ENCODE measurements at places on chromosomes 2 and 18.

GRCh38 chr2:126887506-126887905 lies 11.2 kb upstream of the TEX51 start:
- DNase-seq: no peak

GRCh38 chr2:222332116-222332515 lies 33.3 kb upstream of the PAX3 start:
- DNase-seq: no peak

DNA sequence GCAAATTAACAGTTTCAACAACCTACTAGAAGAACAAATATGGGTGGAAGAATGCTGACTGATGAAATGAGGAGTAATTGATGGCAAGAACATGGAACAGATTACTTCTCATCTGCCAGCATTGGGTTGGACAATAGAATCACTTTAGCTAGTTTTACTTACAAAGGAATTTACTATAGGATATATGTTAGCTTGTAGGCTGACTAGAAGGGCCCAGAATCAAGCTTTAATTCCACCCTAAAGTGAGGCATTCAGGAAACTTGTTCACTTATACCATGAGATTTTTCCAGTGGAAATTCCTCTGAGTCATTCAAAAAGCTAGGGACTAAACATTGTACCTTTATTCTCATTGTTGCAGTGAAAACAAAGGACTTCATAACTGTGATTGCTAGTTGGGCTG lies 5.0 kb upstream of the ZSWIM2 start:
- no peak for DNase-seq

DNA sequence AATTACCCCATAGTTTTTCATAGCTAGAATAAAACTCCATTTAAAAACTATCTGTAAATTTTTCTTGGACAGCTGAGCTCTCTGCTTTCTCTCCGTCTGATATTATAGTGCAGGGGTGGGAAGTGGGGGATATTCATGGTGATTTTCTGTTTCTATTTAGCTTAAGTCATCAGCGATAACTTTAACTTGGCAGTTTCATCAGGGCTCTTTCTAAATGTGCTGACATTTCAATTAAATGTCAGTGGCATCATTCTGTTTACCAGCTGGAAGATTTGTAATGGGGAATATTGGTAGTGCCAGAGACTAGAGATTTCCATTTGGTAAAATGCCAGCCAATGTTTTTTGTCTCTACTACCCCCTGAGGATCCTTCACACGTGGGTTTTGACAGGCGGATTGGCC lies 53.5 kb upstream of the CAPN13 start:
- no peak for DNase-seq

DNA sequence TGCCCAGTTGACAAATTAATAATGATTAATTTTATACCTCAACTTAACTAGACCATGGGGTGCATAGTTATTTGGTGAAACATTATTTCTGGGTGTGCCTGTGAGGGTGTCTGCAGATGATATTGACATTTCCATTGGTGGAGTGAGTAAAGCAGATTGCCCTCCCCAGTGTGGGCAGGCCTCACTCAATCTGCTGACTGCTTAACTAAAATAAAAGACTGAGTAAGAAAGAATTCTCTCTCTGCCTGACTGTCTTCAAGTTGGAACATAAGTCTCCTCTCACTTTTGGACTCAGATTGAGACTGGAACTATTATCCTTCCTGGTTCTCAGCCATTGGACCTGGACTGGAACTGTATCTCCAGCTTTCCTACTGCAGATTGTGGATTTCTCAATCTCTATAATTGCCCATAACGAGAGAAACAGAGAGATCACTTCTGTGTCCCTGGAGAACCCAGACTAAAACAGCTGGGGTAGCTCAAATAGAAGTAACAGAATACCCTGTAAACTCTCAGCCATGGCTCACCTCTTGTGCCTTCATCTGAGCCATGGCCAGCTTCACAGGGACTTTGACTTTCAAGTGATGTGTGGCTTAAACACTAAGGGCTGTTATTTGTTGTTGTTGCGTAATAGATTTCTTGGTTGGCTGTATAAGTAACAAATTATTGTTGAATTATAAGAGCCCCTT lies 575.3 kb upstream of the RAB6C start:
- DNase-seq: no peak

DNA sequence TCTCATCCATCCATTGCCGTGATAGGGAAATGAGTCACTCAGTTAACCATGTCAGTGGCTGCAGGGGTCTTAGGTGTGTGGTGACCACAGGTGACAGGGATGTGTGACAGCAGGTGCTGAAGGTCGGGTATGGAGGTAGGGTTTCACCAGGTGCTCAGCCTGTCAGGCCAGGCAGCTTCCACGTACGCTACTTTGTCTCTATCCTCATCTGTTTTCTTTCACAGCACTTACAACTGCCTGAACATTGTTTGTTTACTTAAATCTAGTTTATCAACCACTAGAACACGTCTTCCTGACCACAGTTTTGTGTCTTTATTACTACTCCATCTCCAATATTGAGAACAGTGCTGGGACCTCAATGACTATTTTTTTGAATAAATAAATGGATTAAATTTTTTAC lies 11.4 kb upstream of the UXS1 start:
- no peak for DNase-seq

DNA sequence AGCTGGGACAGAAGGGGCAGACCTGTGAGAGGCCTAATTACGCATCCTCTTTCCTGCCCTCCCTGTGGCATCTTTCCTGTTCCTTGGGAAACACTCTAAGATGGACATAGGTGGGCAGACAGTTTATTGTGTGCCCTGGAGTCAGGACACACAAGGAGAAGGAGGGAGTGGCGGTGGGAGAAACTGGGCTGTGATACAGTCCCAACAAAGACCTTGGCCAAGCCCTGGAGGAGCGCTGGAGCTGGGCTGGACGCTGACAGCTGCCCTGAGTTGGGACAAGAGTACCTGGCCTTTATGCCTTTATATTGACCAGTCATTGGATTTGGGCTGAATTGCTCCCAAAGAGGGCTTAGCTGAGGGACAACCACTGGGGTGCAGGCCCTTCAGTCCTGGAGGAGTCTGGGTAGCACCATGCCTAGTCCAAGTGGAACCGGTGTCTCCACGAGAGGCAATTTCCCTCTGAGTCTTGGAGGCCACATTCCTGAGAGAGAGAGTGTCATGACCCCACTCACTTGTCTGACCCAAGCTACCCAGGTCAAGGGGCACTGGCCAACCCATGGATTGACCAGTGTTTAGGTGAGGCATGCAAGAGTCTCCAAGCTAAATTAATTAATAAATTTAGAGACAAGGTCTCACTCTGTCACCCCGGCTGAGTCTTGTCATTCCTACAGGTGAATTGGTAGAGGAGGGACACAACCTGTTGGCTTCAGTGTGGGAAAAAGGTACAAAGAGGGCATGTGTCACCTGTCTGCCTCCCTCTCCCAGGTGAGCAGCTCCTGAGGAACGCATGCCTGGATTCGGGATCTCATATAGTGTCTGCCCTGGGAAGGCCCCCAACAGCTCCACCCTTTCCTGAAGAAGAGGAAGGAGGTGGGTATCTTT lies 107.1 kb upstream of the ST3GAL5 start:
- no peak for DNase-seq

DNA sequence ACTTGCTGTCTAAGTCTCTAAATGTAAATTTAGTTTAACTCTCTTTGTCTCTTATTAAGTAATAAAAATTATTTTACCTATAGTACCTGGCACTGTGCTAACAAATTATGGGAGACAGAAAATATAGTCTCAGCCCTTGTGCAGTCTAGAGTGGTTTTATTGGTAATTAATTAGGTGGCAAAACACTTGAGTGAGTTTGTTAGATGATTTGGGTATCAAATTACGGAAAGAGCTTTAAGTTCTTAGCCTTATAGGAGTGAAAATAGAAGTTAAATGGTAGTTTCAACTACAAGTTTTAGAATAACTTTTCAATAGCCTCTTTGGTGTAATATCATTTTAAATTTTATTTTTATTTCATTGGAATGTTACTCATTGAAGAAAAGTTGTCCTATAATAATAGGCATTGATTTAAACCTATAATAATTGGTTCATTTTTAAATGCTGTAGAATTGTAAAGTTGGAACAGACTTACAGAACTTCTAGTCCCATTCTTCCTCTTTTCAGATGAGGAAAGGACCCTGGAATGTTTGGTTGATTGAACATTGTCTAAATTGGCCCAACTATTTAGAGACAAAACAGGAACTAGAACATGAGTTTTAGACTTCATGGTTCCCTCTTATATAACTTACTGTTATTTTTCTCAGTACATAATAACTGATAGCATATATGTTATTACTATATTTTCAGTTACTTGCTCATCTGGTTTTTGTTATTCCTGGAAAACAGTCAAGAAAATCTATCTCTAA lies 10.2 kb upstream of the HTR2B start:
- no peak for DNase-seq

- peak; percentile 55 for DNase-seq
These were observed 1.9 kb downstream of the PRSS56 start for GRCh38 chr2:232521959-232522622.

DNA sequence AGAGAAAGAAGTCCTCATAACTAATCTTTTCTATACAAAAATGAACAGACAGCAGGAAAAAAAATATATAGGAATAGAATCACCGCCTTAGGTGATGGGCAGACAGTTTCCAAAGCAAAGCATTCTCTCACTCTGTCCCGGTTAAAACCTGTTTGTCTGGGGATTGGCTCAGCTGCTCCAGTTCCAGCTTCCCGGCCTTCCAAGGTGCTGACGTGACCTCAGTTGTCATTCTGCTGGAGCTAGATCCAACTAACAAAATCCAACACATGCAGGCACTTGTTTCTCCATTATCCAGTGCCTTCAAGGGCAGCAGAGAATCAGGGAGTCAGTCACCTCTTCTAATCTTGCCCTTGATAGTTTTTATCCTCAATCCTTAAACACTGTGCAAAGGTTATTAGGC lies 52.8 kb downstream of the IKZF2 start:
- DNase-seq: no peak

- peak; percentile 80 for DNase-seq
These were observed 10.9 kb downstream of the INPP4A start for GRCh38 chr2:98455494-98455976.

- DNase-seq: no peak
These were observed 211.0 kb downstream of the CYRIA start for GRCh38 chr2:16454621-16455020.

DNA sequence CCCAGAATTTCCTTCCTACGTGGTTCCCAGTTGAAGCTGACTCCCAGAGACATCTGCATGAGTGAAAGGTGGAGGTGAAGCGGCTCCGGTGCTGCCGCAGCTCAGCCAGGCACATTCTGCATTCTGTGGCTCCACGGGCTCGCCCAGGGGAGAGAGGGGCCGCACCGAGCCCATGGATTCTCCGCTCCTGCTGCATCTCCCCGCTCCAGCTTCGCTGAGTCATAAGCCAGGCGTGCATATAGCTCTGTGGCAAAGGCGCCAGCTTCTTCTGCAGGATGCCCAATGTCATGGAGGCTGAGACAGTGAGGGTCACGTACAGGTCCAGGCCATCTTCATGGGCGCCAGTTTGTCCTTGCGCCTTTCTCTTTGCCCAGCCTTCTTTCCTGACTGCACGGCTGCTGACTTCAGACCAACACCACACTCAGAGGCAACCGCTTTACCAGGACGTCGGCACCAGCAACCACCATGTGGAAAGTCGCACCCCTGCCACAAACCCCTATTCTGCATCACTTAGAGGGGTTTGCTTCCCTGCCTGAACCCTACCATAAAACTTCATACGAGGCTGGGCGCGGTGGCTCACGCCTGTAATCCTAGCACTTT lies 215.7 kb downstream of the MGAT5 start:
- DNase-seq: no peak

DNA sequence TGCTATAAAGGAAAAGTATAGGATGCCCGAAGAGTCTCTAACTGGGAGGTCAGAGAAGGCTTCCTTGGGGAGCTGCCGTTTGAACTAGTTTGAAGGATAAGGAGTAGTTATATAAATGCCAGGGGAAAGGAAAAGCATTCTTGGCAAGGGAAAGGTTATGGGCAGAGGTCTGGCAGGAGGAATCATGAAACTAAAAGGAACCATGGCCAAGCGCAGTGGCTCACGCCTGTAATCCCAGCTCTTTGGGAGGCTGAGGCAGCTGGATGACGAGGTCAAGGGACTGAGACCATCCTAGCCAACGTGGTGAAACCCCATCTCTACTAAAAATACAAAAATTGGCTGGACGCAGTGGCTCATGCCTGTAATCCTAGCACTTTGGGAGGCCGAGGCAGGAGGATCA lies 100.6 kb upstream of the MSH2 start:
- DNase-seq: no peak

DNA sequence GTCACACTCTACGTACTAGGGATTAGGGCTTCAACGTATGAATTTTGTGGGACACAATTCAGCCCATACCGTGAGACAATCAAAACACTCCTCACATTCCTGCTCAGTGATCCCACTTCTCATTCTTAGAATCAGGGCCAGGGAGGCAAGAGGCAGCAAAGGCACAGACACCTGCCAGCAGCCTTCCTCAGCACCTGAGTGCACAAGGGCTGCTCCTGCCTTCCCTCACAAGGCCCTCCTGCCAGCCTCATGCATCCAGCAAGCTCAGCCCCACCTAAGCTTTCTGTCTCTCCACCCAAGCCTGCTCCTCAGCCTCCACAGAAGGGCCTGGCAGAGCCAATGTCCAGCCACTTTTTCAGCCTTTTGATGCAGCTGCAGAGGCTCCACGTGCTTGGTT lies 141.6 kb downstream of the SP3 start:
- no peak for DNase-seq

DNA sequence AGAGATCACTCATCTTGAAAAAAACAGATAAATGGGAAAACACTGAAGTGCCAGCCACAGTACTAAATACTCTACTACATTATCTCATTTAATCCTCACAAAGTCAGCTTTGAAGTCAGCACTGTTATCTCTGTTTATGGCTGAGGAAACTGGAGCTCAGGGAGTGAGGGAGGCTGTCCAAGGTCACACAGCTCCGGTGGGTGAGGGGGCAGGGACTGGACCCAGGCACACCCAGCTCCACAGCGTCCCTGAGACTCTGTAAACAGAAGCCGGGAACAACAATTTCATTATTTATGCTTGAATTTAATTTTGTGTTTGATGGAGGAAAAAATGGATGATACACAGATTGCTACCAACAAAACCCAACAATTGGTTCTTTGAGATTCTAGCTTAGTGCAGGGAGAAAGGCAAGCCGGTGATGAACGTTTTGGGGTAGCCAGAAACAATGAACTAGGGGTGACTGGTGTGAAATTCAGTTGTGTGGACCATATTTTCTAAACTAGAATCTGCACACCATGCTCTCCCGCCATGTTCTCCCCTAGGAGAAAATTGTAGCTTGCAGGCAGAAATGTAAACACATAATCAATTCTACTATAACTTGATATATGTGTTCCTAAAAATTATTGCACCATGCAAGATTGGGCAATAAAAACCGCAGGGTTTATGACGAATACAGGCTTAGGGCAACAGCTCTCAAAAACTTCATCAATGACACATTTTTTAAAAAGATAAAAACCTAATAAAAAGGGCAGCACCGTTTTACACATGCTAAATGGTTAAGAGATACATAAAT lies at the start of gene GREB1:
TSS of gene GREB1 (plus strand) at position 768 of the 793 bp plus-strand sequence. CDS start 22,570 bp downstream, outside the sequence.
- no peak for DNase-seq

- DNase-seq: no peak
These were observed 8.0 kb downstream of the TMBIM1 start for GRCh38 chr2:218284106-218284811.

- DNase-seq: no peak
These were observed 19.2 kb downstream of the PMAIP1 start for GRCh38 chr18:59918997-59919396.

Data from NAMALWA (cell line).